A549 (cell line): ENCODE measurements at places on chromosomes 6 and 20.

DNA sequence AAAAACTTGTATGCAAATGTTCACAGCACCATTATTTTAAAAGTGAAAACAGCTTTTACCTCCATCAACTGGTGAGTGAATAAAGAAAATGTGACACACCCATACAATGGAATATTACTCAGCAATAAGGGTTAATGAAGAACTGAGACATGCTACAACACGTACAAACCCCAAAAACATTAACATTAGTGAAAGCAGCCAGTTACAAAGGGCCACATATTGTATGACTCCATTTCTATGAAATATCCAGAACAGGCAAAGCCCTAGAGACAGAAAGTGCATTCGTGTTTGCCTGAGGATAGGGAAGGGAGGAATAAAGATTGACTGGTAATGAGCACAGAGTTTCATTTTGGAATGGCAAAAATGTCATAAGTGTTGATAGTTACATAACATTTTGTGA lies 21.5 kb downstream of the EPM2A start:
- DNase-seq = no peak

- no peak for DNase-seq
Measured at GRCh38 chr6:169313347-169314010, 59.8 kb upstream of the THBS2 start.

- no peak for DNase-seq
Measured at GRCh38 chr20:36573798-36574365, 485 bp downstream of the TGIF2 start.

- DNase-seq = no peak
Measured at GRCh38 chr6:141969201-141969600, 163.5 kb upstream of the GJE1 start.

- DNase-seq = no peak
Measured at GRCh38 chr20:14700639-14700960, 363.2 kb upstream of the FLRT3 start.

DNA sequence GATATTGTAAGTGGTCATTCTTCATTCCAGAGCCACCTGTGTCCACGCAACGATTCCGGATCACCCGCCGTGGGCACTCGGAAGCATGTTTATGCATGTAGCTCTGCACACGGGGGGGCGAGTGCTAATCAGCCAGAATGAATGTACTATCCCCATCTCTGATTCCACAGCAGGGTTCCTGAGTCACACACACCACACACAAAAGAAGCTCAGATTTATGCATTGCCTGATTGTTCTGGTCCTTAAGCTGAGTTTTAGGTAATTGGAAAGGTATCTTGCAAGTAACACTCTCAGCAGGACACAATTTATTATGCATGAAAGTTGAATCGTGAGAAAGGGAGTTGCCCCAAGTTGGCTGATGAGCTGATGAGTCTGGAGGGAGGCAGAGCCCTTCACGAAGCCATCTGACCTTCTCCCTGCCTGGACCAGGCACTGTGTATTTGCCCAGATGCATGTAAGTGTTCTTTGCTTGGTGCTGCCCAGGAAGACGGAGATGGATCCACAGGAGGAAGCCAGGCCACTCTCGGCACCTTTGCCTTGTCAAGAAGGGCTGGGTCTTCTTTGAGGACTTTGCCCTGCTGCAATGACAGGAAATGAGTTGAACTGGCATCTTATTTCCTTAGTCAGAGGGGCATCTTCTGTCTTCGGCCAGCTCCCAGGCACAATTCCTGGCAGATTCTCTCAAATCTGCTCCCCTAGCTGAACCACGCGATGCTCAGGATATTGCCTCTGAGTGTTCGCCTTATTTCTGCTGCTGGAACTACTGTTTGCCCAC lies 141.1 kb downstream of the SYNDIG1 start:
- DNase-seq = no peak
